ENCODE measurements at places on chromosomes 1 and 21.

- no peak for DNase-seq
These were observed 539 bp downstream of the CGN start for GRCh38 chr1:151511636-151512215.

GRCh38 chr1:229334269-229334668, 8.6 kb downstream of the CCSAP start:
- no peak for DNase-seq

DNA sequence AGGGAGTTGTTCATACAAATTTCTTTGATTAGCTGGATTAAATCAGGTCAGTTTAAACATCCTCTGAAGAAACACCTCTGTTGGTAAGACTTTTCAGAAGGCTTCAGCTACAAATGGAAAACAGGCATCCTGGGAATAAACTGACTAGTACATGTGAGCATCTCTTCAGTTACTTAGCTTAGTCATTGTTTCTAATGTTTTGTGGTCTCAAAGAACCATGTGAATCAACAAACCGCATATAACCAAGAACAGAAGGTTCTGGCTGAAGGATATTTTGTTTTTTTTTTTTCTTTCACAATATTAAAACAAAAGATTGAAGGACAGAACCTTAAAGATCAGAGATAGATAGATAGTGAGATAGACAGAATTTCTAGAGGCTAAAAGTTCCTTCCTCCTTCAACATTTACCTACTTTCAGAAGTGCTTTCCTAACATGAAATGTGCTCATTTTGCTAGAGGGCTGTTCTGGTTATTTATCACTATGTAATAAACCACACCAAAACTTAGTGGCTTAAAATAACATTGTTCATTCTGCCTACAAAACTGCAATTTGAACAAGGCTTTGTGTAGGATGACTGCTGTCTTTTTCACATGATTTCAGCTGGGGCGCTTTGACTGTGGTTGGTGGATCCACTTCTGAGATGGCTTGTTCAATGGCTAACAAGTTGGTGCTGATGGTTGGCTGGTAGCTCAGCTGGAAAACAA, 119.8 kb upstream of the PTGFR start:
- DNase-seq: no peak

DNA sequence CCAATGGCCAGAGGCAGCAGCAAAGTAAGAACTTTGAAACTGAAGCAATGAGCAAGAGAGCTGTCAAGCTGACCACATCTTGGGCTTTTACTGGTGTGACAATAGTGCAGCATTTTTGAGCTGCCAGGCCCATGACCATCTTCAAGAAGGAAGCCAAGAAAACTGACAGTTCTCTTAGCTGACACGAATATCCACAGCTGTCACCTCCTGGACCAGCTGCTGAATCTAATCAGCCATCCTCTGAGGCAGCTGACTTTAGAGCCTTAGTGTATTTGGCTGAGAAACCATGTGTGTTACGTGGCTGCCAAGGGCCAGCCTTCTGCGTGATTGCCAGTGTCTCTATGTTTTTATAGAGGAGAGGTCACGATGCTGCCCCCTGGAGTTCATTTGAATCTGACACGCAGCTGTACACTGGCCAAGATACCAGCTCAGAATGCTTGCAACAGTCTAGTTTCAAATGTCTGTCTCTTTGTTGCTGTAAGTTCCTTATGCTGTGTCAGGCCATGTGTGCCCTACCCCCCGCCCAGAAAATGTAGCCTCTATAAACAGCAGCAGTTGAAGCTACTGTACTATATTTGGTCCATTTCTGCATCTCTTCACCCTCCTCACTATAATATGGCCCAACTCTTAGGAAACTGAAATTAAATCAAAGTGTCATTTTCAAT, 39.7 kb downstream of the PALMD start:
- DNase-seq: no peak

GRCh38 chr1:147218606-147219005, 6.5 kb downstream of the FMO5 start:
- no peak for DNase-seq

DNA sequence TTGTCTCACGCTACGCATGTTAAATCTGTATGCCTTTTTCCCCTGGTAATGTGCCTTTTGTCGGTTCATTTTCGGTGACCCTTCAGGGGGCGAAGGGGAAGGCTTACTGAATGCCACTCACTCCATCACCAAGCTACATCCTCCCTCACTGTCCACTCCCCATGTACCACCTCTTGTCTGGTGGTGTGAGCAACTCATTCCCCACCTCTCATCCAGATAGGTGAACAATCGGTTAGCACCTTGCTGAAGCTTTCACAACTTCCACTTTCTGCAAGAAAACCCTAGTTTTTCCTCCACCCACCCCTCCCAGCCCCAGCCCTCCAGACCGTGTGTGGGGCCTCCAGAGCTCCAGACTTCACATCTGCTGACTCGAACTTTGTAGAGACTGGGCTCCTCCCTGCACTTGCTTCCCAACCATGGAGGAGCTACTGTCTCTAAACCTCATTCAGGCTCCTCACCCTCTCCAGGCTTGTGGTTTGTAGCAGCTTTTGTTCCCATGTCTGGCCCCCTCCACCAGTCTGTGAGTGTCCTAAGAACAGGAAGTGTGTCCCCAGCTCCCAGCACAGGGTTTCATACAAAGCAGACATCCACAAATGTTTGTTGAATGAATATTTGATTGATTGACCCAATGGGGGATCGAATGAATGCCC, 48.4 kb upstream of the RUNX3 start:
- DNase-seq: no peak

- DNase-seq: no peak
These were observed 168.9 kb downstream of the FASLG start for GRCh38 chr1:172827841-172828240.

DNA sequence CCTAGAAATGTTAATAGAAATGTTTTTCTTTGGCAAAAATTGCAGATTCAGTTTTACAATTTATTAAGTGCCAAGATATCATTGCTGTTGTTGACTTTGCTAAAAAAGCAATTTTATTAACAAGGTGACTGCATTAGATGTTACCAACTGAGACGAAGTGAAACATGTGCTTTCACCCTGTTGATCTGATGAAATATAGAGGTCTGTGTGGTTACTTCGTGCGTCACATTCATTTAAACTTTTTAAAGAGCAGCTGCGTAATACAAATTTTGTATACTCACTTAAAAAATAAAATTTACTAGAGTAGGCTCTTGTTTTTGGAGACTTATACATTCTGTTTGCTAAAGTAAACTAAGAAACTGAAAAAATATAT, 465.7 kb downstream of the USP25 start:
- no peak for DNase-seq

DNA sequence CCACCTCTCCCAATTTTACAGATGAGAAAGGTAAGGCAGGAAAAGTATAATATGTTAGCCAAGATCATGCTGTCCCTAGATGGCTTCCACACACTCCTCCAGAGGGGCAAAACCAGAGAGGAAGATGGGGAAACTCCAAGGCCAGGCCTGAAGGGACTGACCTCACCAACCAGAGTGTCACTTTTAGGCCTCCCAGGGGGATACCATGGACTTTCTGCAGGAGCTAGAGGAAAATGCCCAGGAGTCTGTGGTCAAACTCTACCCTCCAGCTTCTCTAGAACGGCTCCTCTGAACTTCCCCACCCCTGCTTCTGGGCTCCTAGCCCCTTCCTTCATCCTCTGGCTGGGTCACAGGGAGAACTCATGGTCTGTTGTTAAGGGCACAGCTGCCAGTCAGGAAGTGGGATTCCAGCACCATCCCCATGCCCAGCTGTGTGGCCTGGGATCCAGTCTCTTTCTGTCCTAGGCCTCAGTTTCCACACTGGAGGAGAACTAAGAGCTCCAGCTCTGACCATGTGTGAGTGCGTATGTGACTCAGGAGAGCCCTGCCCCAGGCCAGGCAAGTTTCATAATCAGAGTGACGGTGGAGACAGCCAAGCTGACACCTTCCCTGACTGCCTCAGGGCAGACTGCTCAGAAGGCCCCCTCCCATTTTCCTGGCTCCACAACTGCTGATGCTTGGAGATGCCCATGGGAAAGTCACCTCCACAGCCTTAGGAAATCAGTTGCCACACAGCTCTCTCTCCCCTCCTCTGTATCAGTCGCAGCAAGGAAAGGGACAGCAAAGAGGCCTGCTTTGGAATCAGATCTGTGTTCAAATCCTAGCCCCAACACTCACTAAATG, 1.9 kb downstream of the IGSF8 start:
- DNase-seq: no peak

DNA sequence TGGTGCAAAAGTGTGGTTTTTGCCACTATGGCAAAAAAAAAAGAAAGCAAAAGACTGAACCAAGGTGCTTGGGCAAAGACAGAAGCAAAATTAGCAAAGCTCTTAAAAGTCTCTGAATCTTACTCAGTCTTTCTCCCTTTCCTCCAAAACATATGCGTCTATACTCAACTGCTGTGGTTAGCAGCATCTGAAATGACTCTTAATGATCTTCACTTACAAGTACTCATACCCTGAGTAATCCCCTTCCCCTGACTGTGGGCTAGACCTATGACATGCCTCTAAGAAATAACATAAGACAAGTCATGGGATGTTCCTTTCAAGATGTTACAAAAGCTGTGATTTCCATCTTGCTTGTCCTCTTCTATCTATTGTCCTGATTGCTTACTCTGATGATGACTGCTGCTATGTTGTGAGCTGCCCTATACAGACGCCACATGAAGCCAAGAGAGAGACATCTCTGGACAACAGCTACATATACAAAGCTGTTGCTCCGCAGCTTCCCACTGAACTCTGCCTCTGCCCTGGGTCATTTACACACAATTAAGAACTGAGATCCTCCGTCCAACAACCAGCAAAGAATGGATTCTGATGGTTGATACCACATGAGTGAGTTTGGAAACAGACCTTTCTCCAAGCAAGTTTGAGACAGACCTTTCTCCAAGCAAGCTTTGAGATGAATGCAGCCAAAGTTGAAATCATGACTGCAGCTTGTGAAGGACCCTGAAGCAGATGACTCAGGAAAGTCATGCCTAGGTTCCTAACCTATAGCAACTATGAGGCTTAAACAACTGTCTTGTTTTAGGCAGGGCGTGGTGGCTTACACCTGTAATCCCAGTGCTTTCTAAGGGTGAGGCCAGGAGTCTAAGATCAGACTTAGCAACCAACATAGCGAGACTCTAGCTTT, 55.2 kb downstream of the PUM1 start:
- no peak for DNase-seq

GRCh38 chr1:227887697-227888403, 59.9 kb downstream of the WNT9A start:
- no peak for DNase-seq

GRCh38 chr1:108502138-108502537, 52.0 kb downstream of the NBPF6 start:
- no peak for DNase-seq

All from stimulated activated CD8-positive, alpha-beta memory T cell treated with anti-CD3 and anti-CD28 coated beads, Interleukin-4, amount 100 ng/mL, for 1 hour (primary cell).